ENCODE measurements at places on chromosomes 2 and 18.

GRCh38 chr2:179749210-179749609, 112.2 kb downstream of the ZNF385B start:
- peak; percentile 11 for DNase-seq

DNA sequence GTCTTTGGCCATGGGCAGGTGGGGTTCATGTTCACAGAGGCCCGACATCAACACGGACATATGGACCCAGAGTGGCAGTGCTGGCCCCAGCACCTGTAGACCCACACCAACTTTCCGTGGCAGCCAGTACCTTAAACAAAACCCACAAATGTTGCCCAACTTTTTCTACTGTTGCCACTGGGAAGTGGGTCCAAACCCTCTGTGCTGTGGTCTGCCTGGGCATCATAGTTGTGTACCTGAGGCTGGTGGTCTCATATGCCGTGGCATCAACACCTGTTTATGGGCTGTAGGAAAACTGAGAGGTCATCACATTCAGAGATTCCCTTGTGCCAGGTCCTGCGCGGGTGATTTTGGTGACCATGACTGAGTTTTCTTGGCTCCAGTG, 79.9 kb downstream of the SH3RF3 start:
- no peak for DNase-seq

DNA sequence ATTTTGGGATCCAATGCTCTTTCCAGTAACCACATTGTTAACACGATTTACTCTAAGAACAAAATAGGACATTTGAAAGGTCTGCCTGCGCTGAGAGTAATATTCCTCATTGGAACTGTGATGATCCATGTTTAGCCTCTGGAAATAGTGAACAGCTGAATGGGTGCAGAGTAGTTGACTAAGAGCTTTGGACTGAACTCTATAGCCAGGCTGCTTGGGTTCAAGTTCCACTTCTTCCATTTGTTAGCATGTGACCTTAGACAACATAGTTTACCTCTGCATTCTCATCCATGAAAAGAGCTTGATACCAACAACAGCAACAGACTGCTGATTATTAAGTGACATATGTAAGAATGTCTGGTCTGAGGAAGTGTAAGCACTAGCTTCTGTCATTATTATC, 128.3 kb upstream of the MMADHC start:
- DNase-seq, result no peak

GRCh38 chr2:48265169-48266030, 264.6 kb upstream of the STON1 start:
- no peak for DNase-seq

GRCh38 chr18:63321291-63321690, 1.7 kb upstream of the BCL2 start:
- no peak for DNase-seq

GRCh38 chr18:73563345-73563744, 584.3 kb downstream of the FBXO15 start:
- DNase-seq, result peak; percentile 68

DNA sequence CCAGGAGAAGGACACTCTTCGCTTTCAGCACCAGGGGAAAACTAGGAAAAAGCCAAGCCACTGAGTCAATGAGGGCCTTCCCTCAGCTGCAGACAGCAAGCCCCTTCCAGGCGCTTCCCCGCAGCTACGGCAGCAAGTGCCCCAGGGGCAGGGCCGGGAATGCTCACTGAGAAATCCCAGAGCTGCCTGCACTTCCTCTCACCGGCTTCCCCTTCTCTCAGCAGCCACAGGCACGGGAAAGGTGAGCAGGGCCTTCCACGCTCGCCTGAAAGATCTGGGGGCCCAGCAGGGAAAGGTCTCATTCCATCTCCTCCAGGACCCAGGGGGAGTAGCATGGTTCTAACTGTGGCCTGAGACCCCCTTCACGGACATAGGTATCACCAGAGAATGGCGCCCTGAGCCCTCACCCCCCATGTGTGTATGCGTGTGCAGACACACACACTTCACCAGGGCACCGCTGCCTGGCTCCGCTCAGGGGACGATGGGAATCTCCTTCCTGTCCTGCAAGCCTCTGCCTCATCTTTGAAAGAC, 29.6 kb upstream of the FOSL2 start:
- no peak for DNase-seq

- DNase-seq, result no peak
Measured at GRCh38 chr2:239308661-239309397, 92.0 kb downstream of the HDAC4 start.

GRCh38 chr18:29874519-29875098, 1167.9 kb downstream of the DSC3 start:
- DNase-seq, result peak; percentile 27

GRCh38 chr2:149766339-149766738, 178.8 kb upstream of the MMADHC start:
- no peak for DNase-seq

DNA sequence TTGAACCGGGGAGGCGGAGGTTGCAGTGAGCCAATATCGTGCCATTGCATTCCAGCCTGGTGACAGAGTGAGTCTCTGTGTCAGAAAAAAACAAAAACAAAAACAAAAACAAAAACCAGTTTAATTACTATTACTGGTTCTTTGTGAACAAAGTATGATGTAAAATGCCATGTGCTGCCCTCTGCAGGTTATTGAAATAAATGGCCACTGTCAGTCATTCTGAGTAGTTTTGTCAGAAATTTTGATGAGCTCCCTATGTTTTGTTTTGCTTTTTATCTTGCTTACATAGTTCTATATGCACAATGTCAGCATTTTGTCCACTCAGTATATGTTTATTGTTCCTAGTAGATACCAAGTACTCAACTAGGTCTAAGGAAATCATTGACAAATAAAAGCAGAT, 423.6 kb upstream of the CHST9 start:
- DNase-seq, result peak; percentile 9

DNA sequence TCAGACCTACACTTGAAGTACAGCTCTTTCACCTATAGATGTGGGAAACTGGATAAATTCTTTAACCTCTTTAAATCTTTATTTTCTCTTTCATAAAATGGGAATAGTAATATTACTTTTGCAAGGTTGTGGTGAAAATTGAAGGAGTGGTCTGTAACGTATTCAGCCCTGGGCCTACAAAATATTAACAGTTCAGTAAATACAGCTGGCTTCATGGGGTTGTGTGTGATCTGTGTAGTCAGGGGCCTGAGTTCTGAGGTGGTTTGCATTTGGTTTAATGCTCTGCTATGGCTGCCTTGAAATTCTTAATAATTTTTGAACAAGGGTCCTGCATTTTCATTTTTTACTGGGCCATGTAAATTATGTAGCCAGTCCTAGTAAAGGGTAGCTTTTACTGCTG, 16.8 kb upstream of the EML6 start:
- no peak for DNase-seq

DNA sequence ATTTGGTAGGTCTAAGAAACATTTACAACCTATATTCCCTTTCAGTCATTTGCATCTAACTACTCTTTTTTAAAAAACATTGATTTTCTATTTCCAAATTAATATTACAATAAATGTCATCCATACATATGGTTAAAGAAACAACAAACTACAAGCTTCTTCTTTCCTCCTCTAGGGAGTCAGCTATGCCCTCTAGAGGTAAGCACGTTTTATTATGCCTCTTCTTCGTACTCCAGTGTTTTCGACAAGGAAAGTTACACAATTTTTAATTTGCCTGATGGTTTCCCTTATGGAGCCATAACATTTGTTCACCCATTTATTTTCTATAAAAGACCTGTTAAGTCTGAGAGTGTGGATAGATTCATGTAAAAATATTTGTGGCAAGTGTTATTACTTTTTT, 183.4 kb upstream of the CDH7 start:
- DNase-seq, result peak; percentile 13

GRCh38 chr2:196233805-196234475, 62.6 kb upstream of the STK17B start:
- DNase-seq, result peak; percentile 12

- DNase-seq, result no peak
Measured at GRCh38 chr18:25231327-25231691, 120.7 kb downstream of the ZNF521 start.

DNA sequence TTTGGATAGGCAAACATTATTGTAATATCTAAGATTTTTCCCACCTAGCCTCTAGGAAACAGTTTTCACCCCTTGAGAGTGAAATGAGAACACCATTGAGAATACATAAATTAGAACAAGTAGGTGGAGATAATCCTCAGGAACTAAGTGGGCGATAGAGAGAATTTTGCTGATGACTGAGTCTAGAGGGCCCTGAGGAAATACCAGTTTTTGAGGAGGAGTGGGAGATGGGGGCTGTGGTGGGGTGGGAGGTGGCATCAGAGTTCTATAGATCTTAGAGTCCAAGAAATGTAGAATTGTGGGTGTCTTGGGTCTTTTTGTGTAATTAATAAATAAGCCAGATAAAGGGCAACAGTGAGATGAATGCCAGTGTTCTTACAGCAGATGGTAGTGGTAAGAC, 11.8 kb downstream of the NCAPH start:
- DNase-seq, result no peak

GRCh38 chr18:24486684-24487083, 26.2 kb downstream of the HRH4 start:
- DNase-seq, result no peak

DNA sequence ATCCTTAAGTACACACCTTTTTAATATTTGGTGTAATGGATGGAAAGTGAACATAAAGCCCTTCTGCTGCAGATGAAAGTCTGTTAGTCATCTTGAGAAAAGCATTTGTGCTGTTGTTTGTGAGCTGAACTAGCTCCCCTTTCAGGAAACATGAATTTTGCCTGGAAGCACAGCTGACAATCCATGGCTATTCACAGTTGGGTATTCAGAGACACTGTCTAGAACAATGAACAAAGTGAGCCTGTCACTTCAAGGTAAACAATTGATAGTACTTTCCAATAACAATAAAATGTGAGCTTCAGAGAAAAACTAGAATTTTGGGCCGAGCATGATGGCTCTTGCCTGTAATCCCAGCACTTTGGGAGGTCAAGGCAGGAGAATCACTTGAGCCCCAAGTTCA, 6.8 kb upstream of the EFHD1 start:
- no peak for DNase-seq

DNA sequence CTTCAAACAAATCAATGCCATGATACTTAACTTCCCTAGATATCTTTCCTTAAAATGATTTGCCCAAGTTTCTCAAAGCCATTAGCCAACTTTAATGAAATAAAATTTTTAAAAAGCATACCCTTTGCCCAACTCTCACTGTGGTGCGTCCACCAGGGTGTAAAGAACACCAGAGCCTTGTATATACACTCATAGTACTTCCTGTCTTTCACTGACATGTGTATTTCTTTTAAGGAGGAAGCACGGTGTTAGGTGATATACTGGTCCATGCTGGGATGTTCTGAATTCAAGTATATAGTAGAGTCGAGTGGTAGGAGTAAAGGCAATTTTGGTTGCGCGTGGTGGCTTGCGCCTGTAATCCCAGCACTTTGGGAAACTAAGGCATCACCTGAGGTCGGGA, 22.7 kb downstream of the AAK1 start:
- no peak for DNase-seq

- no peak for DNase-seq
Measured at GRCh38 chr2:11146076-11146475, 9.2 kb upstream of the SLC66A3 start.

GRCh38 chr2:216690456-216690852, 4.9 kb downstream of the IGFBP5 start:
- DNase-seq, result no peak

DNA sequence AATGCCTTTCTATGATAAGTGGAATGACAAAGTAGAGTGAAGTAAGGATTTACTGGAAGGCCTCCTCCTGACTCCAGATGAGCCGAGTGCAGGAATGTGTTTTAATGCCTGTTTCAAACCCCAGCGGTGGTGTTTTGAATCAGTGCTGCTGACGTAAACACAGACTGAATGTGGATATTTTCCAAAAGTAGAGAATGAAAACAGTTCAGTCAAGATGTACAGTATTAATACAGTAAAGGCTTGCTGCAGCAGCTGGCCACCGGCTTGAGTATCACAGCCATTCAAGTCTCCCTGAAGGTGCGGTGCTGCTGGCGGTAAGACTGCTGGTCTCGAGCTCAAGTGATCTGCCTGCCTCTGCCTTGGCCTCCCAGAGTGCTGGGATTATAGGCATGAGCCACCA, 46.7 kb downstream of the ARHGAP28 start:
- DNase-seq, result no peak

DNA sequence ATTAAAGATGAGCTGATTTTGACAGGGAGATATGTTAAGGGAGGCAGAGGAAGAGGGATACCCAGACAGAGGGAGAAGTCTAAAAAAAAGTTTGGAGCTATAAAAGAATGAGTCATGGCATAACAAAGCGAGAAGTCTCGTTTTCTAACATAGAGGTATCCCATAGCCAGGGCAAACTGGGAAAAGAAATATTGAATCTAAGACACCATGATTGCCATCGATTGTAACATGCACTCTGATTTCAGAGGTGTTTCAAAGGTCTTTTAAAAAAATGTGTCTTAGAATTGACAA, 110.7 kb downstream of the MDH1 start:
- DNase-seq, result no peak

DNA sequence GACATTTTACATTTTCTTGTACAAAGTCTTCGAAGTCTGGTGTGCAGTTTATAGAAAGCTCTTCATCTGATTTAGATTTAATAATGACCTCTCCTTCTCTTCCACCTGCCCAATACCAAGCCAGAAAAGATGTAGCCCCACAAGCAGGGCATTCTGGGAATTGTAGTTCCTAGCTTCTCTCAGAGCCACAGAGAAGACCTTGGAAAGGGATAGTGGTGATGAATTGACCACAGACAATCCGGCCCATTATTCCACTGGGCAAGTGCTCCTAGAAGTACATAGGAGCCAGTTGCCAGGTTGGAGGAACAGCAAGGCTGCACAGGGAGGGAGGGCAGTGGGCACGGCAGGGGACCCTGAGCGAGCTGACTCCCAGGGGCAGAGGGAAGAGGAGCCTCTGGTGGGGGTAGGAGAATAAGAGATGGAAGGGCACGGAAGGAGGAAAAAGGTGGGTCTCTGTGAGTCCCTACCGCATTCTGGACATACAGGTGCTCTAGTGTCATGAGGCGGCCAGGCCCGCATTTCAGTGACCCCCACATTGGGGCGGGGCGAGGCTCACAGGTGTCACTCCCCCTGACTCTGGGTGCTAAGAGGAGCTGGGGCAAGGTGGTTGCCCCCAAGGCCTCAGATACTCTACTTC, 152.5 kb upstream of the HAAO start:
- peak; percentile 34 for DNase-seq

DNA sequence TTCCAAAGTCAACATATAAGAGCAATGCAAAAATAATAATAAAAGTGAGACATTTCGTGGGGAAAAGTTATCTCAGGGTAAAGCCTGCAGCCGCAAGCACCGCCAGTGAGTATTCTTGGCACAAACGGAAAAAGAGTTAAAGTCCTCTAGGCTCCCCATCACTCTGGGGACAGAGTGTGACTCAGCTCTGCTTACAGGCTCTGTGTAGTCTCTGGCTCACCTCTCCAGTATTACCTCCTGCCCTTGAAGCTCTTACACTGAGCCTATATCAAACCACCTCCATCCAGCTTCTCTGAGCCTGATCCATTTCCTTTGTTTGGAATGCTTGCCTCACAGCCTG, 55.5 kb downstream of the MTHFD2 start:
- DNase-seq, result no peak

DNA sequence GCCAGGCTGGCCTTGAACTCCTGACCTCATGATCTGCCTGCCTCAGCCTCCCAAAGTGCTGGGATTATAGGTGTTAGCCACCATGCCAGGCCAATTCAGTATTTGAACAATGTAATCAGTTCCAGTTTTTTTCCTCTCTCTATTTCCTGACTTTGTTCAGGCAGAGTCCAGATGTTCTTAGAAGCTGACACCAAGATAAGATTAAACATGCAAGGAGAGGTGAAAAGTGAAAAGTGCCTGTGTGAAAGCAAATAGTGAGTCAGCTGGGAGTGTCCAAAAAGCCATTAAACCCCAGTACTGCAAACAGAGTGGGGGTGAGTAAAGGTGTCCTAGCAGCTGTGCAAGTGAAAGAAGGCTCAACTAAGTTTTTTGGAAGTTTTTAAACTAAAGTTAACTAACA, 231.5 kb downstream of the PTH2R start:
- peak; percentile 63 for DNase-seq

Measured in kidney tubule cell (primary cell).